ENCODE measurements at places on chromosomes 12 and 14. TPM values are rescaled to one million over a fixed set of nuclear protein-coding genes. Genes with fewer than 3 reads are reported as not detected.

Gene IGF1
- total RNA-seq = 1.6 TPM

Gene NKX2-1
- total RNA-seq = not detected

Gene SLC38A4
- total RNA-seq = not detected

Gene TMEM30B
- total RNA-seq = 0.46 TPM

Gene DHRS4L2
- 23.9 TPM for total RNA-seq

Gene DIP2B
- 29.1 TPM for total RNA-seq

Gene MIPOL1
- not detected for total RNA-seq

Gene CCDC38
- total RNA-seq = not detected

Gene C1QL4
- not detected for total RNA-seq

Gene GUCY2C
- total RNA-seq = not detected

Gene TCL1B
- total RNA-seq = not detected

Gene FAM161B
- 0.57 TPM for total RNA-seq

Gene LEMD3
- 29.2 TPM for total RNA-seq

Gene KRT72
- not detected for total RNA-seq

Gene CNOT2
- total RNA-seq = 69.1 TPM

Gene HOXC5
- total RNA-seq = not detected

Gene SCYL2
- total RNA-seq = 34.5 TPM

Gene KRT79
- total RNA-seq = not detected

Gene MFAP5
- not detected for total RNA-seq
